HuH-7 (cell line): ENCODE measurements at places on chromosomes 7 and 10.

- peak; percentile 33 for DNase-seq
Observed at GRCh38 chr7:116138202-116138801, 72.0 kb upstream of the TES start.

- DNase-seq = no peak
Observed at GRCh38 chr10:91590142-91590903, 42.5 kb downstream of the PPP1R3C start.

DNA sequence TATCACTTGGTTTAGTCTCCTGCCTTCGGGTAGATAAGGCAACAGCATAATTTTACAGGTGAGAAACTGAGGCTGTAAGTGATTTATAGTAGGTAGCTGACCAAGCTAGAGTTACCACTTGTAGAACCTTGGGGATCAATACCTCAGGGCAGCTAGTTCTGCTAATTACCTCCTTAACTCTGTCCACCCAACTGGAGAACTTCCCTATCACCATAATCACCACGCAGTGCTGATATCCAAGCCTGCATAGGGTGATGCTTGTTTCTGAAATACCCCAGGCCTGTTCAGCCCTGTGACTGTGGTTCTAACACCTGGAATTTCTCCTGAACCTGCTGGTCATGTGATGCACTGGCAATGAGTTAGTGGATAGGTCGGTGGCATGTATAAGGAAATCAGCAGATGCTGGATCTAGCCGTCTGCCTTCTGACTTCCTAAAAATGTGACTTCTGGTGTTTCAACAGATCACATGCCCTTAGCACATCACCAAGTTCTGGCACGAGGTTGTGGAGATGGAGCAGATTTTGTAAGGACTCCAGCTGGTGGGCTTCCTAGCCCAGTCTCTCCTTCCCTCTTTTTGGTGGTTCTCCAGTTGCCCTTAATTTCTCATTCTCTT, 15.3 kb downstream of the PLAU start:
- no peak for DNase-seq

DNA sequence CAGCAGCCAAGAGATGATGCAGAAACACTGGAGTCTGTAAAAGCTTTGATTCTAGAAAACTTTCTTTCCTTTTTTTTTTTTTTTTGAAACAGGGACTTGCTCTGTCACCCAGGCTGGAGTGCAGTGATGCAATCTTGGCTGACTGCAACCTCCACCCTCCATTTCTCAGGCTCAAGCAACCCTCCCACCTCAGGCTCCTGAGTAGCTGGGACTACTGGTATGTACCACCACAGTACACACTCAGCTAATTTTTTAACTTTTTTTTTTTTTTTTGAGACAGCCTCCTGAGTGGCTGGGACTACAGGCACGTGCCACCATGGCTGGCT, 17.0 kb upstream of the BAG3 start:
- no peak for DNase-seq

DNA sequence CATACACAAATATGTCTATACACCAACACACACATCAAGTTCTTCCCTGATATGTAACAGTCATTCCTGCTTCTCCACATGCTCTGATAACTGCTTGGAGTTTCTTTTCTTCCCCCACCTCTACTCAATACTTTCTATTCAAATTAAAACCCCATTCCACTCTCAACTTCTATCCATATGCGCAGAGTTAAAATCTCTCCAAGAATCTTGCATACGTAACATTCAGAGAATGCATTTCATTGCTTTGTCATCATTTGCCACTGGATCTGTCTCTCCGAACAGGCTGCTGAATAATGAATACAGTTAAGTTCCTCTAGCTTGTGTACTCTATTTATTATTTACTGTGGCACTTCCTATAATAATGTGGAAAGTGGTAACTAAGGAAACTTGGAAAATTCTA, 68.8 kb downstream of the DGKB start:
- no peak for DNase-seq

GRCh38 chr10:116557305-116557880, 11.7 kb downstream of the PNLIP start:
- no peak for DNase-seq

DNA sequence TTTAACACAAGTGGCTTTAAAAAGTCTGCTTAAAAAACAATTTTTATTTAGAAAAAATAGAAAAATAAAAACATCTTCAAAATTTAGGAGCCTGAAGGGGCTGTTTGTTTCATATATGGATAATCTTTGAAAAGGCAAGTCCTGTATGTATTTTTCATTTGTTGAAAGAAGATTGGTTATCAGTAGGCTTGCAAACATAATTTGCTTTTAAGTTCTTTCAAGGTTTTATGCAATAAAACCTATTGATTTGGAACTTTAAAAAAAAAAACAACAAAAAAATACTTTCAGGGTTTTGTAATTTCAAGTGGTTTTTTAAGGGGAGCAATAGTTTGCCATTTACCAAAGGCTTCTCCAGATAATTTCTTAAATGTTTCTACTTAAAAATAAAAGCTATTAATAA, 35.6 kb downstream of the MPLKIP start:
- DNase-seq = no peak

GRCh38 chr7:44981035-44981706, 2.4 kb upstream of the MYO1G start:
- no peak for DNase-seq

DNA sequence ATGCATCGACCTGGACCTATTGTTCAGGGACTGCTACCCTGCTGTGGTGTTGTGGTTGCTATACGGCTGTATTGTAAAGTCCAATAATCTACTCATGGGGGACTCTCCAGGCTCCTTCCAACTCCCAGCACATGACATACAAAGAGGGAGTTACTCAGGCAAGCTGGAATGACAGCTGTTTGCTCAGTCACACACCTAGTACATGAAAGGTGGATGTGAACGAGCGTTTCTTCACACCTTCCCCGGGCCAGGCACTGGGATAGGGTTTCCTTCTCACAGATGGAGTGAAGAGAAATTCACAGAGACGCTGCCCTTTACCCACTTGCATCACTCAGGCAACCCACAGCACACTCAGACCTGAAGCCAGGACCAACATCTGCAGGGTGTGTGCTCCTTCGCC, 215.7 kb downstream of the TNS3 start:
- DNase-seq = no peak

DNA sequence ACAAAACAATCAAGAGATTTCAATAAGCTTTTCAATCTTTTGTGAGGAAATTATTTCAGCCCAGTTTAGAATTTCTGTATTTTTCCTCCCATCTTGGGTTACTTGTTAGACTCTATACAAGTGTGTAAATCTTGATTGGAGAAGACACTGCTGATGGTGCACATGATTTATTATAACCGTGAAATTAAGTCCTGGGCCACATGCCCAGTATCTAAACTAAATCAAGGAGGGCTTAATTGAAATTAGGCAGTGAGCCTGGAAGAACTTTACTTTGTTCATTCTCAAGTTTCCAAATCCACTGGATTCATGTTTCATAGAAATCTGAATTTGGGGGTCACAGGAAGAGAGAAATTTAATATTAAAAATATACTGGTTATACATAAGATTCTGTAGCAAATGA, 44.5 kb downstream of the CSTF2T start:
- no peak for DNase-seq

DNA sequence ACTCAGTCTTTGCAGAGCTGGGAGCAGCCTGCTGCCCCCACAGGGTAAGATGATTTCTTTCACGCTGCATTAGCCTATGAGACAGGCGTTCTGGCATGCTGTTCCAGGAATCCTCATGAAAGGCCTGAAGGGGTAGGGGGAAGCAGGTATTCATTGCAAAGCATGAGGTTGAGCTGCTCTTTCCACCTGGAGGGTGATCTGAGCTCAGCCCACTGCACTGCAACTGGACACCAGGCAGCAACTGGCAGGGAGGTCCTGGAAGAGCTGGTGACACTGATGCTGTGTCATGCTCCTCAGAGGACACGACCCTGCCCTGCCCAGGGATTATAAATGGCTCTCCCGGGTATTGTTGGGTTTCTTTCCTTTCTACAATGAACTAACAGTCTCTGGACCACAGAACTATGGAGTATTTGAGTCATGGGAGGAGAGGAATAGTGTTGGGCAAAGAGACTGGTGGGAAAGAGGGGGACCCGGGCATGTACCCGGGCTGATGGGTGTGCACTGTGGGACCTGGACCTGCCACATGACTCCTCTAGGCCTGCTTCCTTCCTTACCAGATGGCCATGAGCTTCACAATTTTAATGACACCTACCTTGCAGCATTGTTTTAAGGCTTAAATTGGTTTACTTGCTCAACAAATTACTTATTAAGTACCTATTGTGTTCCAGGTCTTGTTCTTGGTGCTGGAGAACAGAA, 24.3 kb downstream of the SLC25A28 start:
- DNase-seq = peak; percentile 47

DNA sequence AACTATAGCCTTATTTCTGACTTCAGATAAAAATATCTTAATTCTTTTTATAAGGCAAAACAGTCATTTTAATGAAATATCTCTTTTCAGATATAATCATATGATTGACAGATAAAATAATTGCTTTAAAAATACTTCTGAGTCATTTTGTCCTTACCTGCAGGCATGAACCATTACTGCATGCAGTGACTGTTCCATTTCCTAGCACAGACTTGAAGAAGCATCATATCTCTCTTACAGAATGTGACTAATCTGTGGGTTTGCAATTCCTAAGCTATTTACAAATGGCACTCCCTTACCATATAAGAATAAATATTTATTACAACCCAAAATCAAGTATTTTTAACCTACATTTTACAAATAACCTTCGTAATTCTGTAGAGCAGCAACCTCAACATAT, 120.7 kb downstream of the SRPK2 start:
- no peak for DNase-seq

DNA sequence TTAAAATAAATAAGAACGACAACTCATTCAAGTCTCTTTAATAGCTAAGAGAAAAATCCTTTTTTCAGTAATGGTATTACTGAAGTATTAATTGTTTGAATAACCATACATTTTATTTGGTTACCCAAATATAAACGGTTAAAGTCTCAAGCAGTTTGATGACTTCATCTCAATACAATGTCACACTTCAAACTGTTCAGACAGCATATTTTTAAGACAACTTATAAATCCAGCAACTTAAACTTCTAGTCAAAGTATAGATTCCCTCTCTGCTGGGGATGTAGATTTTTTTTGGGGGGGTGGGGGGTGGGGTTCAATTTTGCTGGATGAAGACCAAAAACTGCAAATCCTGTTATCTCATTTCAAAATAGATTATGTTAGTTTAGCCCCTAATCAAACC, 42.0 kb downstream of the GNA12 start:
- no peak for DNase-seq

DNA sequence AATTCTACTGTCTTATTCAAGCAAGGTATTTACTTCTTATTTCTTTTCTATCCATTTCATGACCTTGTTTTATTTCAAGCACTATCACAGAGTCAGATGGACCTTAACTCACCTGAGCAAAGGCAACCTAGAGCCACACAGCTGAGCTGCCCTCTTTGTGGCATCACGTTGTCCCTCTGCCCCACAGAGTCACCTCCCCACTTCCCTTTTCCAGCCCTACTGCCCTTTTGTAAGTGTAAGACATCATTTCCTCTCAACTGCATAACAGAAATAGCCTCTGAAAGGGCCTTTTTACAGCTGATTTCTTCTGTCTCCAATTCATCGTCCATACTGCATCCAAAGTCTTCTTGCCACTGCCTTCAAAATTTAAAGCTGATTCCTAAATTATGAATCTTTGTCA, 946.0 kb downstream of the NRG3 start:
- no peak for DNase-seq

DNA sequence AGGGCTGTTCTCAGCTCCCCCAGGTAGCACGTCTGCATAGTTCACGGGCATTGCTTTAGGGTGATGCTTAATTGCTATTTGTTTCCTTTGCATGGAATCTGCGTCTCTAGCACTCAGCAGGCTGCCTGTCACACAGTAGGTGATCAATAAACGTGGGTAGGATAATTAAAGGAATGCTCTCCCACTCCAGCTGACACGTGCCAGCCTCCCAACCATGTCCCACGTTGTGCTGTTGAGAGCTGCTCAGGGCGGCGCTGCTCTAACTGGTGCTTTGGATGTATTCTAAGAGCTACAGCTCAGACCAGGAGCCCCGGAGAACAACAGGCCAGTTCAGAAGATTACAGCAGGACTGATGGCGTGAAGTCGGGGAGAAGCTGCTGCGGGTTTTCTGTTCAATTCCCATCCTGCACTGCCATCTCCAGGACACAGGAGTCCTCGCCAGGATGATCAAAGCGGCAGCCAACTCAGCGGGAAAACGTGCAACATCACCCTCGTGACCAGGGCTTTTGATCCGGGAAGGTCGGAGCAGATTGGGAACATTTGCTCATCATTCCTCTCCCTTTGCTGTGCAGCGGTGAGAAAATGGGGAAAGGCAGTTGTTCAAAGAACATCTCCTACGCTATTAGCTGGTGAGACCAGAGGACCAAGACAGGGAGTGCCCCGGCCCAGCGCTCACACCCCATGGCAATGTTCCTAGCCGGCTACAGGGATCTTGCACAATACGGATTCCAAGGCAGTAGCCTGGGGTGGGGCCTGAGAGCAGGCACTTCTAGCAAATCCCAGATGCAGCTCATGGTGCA, 50.5 kb upstream of the FOXK1 start:
- peak; percentile 93 for DNase-seq

GRCh38 chr10:96588616-96589419, 2.0 kb upstream of the TM9SF3 start:
- DNase-seq = no peak

DNA sequence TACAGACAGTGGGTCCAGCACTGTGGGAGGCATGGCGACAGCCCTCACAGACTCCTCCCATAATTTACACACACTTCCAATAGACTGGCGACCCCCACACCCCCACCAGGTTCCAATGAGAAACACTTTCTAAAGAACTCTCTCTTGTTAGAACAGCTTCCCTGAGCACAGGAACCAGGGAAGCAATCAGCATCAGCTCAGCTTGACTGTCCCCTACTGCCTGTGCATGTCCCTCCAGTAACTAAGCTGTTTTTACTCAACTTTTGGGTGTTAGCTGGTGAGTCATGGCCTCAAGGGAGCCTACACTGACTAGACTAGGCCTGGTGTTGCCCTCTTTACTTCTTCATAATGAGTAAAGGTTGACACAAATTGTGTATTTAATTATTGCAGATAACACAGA, 32.6 kb upstream of the HERPUD2 start:
- no peak for DNase-seq

DNA sequence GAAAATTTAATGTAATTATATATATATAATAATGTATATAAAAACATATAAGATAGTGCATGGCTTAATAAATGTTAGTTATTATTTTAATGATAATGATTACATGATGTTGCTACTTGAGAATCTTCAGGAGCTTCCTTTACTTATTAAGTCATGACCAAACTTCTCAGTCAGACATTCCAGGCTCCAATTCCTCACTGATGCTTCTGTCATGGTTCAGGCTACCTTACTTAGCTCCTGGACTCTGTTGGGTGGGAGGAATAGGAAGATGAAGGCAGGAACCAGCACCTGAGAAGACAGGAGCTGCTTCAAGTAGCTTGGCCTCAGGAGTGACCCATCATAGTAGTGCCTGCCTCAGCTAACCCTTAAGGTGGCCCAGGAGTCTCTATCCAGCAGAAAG, 55.0 kb upstream of the EEPD1 start:
- no peak for DNase-seq

- DNase-seq = no peak
Observed at GRCh38 chr7:102944241-102944640, 31.4 kb downstream of the LRRC17 start.

GRCh38 chr7:139340808-139341057, 404 bp upstream of the FMC1 start:
- no peak for DNase-seq

GRCh38 chr10:99945263-99945662, 64.5 kb downstream of the DNMBP start:
- no peak for DNase-seq

GRCh38 chr7:39433550-39433949, 132.7 kb upstream of the YAE1 start:
- DNase-seq = no peak

GRCh38 chr10:28938745-28939144, 261.4 kb downstream of the BAMBI start:
- DNase-seq = no peak

GRCh38 chr7:75608451-75609122, 116.5 kb downstream of the SPDYE5 start:
- DNase-seq = no peak
